Vagina (tissue), 2 donors: ENCODE measurements at places on chromosomes 5 and 9. TPM values are rescaled to one million over a fixed set of nuclear protein-coding genes. Genes with fewer than 3 reads are reported as not detected.

PCDH12 gene
- total RNA-seq: 3.2 TPM

MACIR gene
- total RNA-seq: 6.9 TPM

TNC gene
- 18.7 TPM for total RNA-seq

PCDHGA12 gene
- total RNA-seq: 10.6 TPM

CARTPT gene
- total RNA-seq: not detected

FRMPD1 gene
- total RNA-seq: 0.98 TPM

OTP gene
- total RNA-seq: not detected

TMOD1 gene
- 21.1 TPM for total RNA-seq

CDHR2 gene
- total RNA-seq: not detected

FCN2 gene
- total RNA-seq: not detected

FAF2 gene
- 25.3 TPM for total RNA-seq

SPAG8 gene
- total RNA-seq: not detected

GDA gene
- not detected for total RNA-seq

- H3K27me3 ChIP-seq: no peaks in the 10 kb centered on the region
- H3K4me1 ChIP-seq: peaks cover 42% of the 10 kb centered on the region
- no peak overlapping the region for H3K27ac ChIP-seq
- no peak for DNase-seq
- no peaks in the 10 kb centered on the region for H3K36me3 ChIP-seq
- no peak overlapping the region for H3K4me3 ChIP-seq
These were observed 11.3 kb downstream of the NINJ1 start for GRCh38 chr9:93122721-93123221.

GRCh38 chr9:112542593-112543292 is 56.1 kb downstream of the KIAA1958 start:
- no peaks in the 10 kb centered on the region for H3K36me3 ChIP-seq
- H3K27ac ChIP-seq: no peak overlapping the region
- H3K4me3 ChIP-seq: no peak overlapping the region
- peaks cover 25% of the 10 kb centered on the region for H3K4me1 ChIP-seq
- H3K27me3 ChIP-seq: no peaks in the 10 kb centered on the region

DNA sequence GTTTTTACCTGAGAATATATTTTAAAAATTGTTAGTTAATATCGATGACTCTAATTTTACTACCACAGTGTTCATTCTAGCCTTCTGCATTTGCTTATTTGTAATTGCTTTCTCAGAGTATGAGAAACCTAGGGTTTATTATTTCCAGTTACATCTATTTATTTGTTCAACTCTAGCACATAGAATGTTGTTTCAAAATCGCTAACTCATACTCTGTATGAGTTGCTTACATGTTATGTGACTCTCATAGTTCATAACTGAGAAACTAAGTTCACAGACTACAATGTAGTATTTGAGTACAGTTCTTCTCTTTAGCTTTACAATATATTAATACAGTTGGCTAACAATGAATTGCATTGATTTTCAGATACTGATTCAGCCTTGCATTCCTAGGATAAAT is 103.2 kb downstream of the MACROH2A1 start:
- H3K27ac ChIP-seq: no peak overlapping the region
- H3K4me1 ChIP-seq: no peaks in the 10 kb centered on the region
- H3K27me3 ChIP-seq: no peaks in the 10 kb centered on the region
- no peak overlapping the region for H3K4me3 ChIP-seq

GRCh38 chr9:137967280-137967953 is 89.8 kb downstream of the CACNA1B start:
- no peak overlapping the region for H3K27ac ChIP-seq
- H3K36me3 ChIP-seq: no peaks in the 10 kb centered on the region
- DNase-seq: no peak
- H3K4me1 ChIP-seq: no peaks in the 10 kb centered on the region
- no peaks in the 10 kb centered on the region for H3K27me3 ChIP-seq

GRCh38 chr5:39177631-39177964 is 41.8 kb downstream of the FYB1 start:
- no peak for DNase-seq
- no peaks in the 10 kb centered on the region for H3K36me3 ChIP-seq
- no peaks in the 10 kb centered on the region for H3K27me3 ChIP-seq
- H3K4me3 ChIP-seq: no peak overlapping the region
- H3K4me1 ChIP-seq: no peaks in the 10 kb centered on the region
- H3K27ac ChIP-seq: no peak overlapping the region

GRCh38 chr5:148989567-148989966 is 73.3 kb downstream of the SH3TC2 start:
- H3K4me1 ChIP-seq: no peaks in the 10 kb centered on the region
- H3K36me3 ChIP-seq: no peaks in the 10 kb centered on the region
- no peaks in the 10 kb centered on the region for H3K27me3 ChIP-seq
- H3K4me3 ChIP-seq: no peak overlapping the region
- H3K27ac ChIP-seq: no peak overlapping the region

- no peak overlapping the region for H3K4me3 ChIP-seq
- no peak overlapping the region for H3K27ac ChIP-seq
- H3K27me3 ChIP-seq: no peaks in the 10 kb centered on the region
- H3K36me3 ChIP-seq: no peaks in the 10 kb centered on the region
These were observed 489.6 kb upstream of the ZNF608 start for GRCh38 chr5:125236007-125236406.

- H3K36me3 ChIP-seq: no peaks in the 10 kb centered on the region
- no peak for DNase-seq
- H3K4me3 ChIP-seq: no peak overlapping the region
- H3K27me3 ChIP-seq: no peaks in the 10 kb centered on the region
These were observed 42.9 kb upstream of the ALDOB start for GRCh38 chr9:101478444-101478843.

- no peak overlapping the region for H3K4me3 ChIP-seq
- no peaks in the 10 kb centered on the region for H3K36me3 ChIP-seq
- DNase-seq: no peak
- no peak overlapping the region for H3K27ac ChIP-seq
- no peaks in the 10 kb centered on the region for H3K27me3 ChIP-seq
- no peaks in the 10 kb centered on the region for H3K4me1 ChIP-seq
These were observed 172.8 kb downstream of the TLE4 start for GRCh38 chr9:79744521-79744920.

DNA sequence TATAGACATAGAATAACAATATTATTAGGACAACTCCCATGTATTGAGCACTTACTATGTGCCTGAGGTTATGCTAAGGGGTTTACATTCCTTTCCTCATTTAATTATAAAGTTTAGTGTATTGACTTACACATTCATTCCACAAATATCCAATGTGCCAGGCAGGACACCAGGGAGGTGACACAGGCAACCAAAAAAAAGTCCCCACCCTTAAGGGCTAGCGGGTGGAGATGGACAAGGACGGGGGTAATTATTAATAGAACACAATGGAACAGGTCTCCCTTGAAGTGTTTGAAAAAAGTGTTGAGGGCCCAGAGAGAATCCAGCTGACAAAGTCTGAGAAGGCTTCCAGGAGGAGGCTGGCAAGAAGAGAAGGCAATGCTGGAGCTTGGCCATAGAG is 5.7 kb downstream of the TBC1D2 start:
- DNase-seq: no peak
- H3K36me3 ChIP-seq: no peaks in the 10 kb centered on the region
- H3K27ac ChIP-seq: peak overlapping the region; percentile 85
- H3K4me3 ChIP-seq: no peak overlapping the region

- no peak overlapping the region for H3K27ac ChIP-seq
These were observed 34.1 kb upstream of the NANS start for GRCh38 chr9:98022447-98022846.

- H3K27me3 ChIP-seq: no peaks in the 10 kb centered on the region
- no peak overlapping the region for H3K4me3 ChIP-seq
- no peak overlapping the region for H3K27ac ChIP-seq
- H3K4me1 ChIP-seq: no peaks in the 10 kb centered on the region
- no peak for DNase-seq
These were observed 375.3 kb upstream of the DAB2 start for GRCh38 chr5:39800042-39800601.

DNA sequence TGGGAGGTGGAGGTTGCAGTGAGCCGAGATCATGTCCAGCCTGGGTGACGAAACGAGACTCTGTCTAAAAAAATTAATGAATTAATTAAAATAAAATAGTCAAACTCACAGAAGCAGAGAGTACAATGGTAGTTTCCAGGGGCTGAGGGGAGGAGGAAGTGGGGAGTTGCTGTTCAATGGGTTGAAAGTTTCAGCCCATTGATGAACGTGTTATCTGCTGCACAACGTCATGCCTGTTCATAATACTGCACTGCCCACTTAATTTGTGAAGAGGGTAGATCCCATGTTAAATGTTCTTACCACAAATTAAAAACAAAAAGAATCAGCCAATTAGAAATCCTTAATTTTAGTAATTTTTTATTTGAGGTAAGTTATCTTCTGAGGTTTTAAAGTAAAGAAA is 16.4 kb upstream of the RUFY1 start:
- DNase-seq: no peak
- H3K4me1 ChIP-seq: peaks cover 12% of the 10 kb centered on the region
- no peaks in the 10 kb centered on the region for H3K36me3 ChIP-seq
- no peak overlapping the region for H3K27ac ChIP-seq
- H3K27me3 ChIP-seq: no peaks in the 10 kb centered on the region
- no peak overlapping the region for H3K4me3 ChIP-seq

- no peaks in the 10 kb centered on the region for H3K36me3 ChIP-seq
- no peak overlapping the region for H3K27ac ChIP-seq
- H3K4me1 ChIP-seq: peaks cover 88% of the 10 kb centered on the region
- H3K4me3 ChIP-seq: no peak overlapping the region
- no peaks in the 10 kb centered on the region for H3K27me3 ChIP-seq
- DNase-seq: no peak
These were observed 8.0 kb downstream of the VDAC1 start for GRCh38 chr5:133996683-133997252.

DNA sequence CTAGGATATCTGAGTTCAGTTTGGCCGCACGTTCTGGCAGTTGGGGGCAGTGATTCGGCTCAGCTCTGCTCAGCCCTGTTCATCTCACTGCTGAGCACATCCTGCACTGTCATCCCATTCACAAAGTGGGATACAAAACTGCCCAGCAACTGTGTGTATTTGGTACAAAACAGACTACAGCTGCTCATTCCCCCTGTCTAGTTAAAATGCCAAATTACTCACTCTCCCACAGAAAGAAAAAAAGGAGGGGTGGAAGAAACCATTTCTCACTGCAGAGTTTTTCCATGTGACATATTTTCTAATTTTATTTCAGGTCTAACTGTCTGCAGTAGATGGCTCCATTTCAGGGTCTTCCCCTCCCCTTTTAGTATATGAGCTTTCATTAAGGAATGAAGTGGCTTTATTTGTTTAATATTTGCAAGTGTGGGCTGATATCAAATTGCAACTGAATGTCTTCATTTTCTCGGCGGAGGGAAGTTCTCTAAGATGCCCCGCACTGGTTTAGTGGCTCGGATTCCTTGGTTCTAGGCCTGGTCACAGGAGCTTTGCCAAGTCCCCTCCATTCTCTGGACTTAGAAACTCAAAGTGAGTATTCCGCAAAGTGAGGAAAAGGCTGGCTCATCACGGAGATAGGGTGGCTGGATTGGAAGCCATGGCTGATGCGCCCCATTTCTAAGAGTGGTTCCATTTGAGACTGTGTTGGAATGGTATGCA is 14.7 kb downstream of the COL15A1 start:
- no peak overlapping the region for H3K4me3 ChIP-seq
- DNase-seq: no peak
- no peaks in the 10 kb centered on the region for H3K27me3 ChIP-seq
- H3K27ac ChIP-seq: peak overlapping the region; percentile 60
- H3K4me1 ChIP-seq: peaks cover 40% of the 10 kb centered on the region

DNA sequence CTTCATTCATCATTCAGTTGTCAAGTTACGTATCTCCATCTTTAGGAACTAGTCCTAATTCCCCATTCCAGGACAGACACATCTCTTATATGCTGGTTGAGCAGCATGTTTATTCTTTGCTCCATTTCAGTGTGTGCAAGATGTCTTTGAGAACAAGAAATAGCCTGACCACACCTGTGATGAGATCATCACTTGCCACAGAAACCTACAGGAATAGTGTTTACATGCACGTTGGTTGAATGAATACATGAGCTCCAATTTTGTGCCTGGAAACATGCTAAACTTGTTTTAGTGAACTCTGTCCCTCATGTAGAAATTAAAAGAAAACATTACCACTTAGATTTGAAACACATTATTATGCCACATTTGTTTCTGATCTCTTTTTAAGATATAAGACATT is 489.1 kb downstream of the CDH18 start:
- H3K27me3 ChIP-seq: no peaks in the 10 kb centered on the region
- H3K36me3 ChIP-seq: no peaks in the 10 kb centered on the region
- H3K27ac ChIP-seq: no peak overlapping the region
- no peak overlapping the region for H3K4me3 ChIP-seq
- no peak for DNase-seq

DNA sequence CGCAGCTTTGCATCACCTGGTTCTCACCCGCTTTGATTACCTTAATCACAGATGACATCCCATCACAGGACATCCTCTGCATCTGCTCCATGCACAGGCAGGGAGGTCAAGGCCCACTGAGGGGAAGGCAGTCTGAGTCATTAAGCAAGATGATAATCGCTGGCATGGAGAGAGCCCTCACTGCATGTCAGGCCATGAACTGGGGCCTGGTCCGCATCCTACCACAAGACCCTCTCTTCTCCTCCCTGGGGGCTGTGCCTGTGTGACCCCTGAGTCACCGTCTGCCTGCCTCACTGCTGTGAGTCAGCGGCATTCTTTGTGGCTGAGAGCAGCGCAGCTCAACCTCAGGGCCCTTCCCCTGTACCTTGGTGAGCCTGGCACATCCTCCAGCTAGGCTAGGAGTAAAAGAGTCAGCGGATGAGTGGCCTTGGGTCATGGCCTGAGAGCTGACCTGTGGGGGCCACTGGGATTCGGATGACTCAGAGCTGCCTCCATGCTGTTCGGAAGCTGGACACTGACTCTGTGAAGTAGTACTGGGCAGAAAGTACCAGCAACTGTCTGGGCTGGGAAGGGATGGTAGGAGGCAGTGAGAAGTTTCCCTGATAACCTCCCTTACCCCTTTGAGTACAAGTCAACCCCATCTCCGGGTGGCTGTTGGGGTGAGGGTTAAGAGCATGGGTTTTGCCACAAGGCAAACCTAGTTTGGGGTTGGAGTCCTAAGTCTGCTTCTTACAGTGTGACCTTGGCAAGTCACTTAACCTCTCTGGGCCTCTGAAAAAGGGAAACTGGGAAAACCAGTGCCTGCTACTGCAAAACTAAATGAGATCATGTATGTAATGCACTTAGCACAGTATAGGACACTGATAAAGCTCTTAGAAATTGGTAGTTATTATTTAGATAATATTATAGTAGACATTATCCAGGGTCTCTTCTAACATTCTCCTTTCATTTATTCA is 14.6 kb upstream of the ARSI start:
- peaks cover 39% of the 10 kb centered on the region for H3K4me1 ChIP-seq
- H3K4me3 ChIP-seq: no peak overlapping the region
- H3K27me3 ChIP-seq: no peaks in the 10 kb centered on the region
- H3K36me3 ChIP-seq: no peaks in the 10 kb centered on the region
- no peak overlapping the region for H3K27ac ChIP-seq

GRCh38 chr9:99181621-99182020 is 40.1 kb downstream of the ALG2 start:
- H3K4me1 ChIP-seq: peaks cover 11% of the 10 kb centered on the region
- no peak overlapping the region for H3K4me3 ChIP-seq
- no peak overlapping the region for H3K27ac ChIP-seq
- H3K36me3 ChIP-seq: no peaks in the 10 kb centered on the region
- no peak for DNase-seq

GRCh38 chr5:110441035-110441434 is 285.4 kb downstream of the TMEM232 start:
- no peaks in the 10 kb centered on the region for H3K4me1 ChIP-seq
- H3K27me3 ChIP-seq: no peaks in the 10 kb centered on the region
- no peaks in the 10 kb centered on the region for H3K36me3 ChIP-seq
- H3K27ac ChIP-seq: no peak overlapping the region
- no peak for DNase-seq
- H3K4me3 ChIP-seq: no peak overlapping the region
